NCI-H2171 (cell line): ENCODE measurements at places on chromosomes 6 and 20.

DNA sequence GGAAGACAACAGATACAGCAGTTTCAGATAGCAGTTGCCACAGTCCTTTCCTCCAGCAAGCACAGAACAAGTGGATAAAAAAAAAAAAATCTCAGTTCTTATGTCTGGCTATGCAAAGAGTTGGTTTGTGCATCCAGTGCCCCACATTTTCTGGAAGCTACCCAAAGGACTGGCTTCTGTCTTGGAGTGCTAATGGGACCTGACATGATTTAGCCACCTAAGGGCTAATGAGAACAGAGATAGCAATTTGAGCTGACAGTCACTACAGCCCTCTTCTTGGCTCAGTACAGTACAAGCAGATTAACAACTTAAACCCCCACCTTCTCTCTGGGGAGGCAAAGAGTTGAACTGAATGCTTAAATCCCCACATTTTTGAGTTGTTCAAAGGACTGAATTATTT, 976.8 kb downstream of the TBC1D32 start:
- DNase-seq: no peak

- no peak for DNase-seq
Observed at GRCh38 chr6:33957131-33957891, 153.5 kb upstream of the MLN start.

DNA sequence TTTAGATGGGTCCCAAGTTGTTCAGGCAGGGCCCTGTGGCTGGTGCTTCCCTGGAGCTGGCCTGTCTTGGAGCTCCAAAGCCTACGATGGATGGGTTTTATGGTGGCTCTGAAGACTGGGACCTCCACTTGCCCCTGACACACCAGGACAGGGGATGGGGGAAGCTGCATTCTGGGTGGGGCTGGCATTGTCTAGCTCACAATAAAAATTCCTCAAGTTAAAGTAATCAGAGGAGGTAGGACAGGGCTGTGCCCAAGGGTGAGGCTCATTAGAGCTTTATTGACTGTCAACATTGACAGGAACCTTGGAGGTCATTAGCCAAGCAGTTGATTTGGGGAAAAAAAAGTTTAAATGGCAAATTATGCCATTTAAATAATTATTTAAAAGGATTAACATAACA, 35.7 kb downstream of the TFAP2C start:
- no peak for DNase-seq

DNA sequence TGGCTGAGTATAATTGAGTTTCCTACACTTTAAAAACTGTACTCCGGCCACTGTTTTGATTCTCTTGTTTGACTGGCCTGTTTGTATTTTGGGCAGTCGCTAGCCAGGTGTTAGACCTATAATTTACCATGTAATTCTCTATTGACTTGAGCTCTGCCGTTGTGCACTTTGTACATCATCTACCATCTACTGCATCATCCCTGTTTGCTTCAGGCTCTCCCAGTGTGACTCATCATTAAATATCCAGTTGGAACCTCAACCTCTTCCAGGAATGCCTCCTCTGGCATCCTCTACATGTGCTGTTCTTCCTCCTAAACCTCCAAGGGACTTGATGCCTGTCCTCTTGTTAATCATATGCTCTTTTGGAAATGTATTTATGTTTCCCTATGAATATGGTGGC, 72.3 kb downstream of the FARS2 start:
- DNase-seq: no peak

GRCh38 chr20:44126445-44126844, 60.5 kb downstream of the JPH2 start:
- DNase-seq: no peak

DNA sequence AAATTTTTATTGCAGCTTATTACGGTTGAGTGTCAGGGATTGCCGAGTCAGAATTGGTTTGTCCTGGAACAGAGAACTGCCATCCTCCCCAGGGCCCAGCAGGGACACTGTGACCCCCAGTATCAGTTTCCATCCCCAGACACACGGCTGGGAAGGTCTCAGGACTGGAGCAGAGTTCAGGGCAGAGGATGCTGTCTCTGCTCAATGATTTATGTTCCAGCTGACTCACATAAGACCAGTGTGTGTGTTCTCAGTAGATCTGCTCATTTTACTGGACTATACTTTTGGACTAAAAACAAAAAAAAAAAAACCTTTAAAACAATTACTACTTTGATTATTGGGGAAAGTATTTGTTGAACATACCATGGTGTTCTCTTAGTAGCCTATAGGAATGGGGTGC, 44.2 kb downstream of the FNDC1 start:
- DNase-seq: no peak

DNA sequence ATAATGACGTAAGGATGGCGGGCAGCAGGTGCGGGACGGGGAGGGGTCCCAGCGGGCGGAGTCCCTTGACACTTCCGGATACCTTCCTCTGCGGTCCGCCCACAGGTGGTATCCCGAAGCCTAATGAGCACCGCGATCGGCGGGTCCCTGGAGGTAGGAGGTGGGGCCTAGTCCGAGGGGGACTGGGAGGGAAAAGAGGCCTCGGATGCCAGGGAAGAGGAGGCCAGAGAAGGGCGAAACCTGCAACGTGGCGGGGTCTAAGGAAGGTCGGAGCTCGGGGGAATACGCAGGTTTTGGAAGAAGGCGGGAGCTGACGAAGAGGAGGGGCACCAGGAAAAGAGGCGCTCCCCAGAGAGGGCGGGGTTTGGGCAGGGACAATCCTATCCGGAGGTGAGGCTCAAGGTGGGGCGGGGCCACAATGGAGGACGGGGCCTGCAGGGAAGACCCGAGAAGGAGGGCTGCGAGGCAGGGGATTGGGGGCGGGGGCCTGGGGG, 3.7 kb downstream of the PRSS16 start:
- peak; percentile 93 for DNase-seq

- no peak for DNase-seq
Observed at GRCh38 chr6:35275744-35276260, 16.3 kb downstream of the ZNF76 start.

DNA sequence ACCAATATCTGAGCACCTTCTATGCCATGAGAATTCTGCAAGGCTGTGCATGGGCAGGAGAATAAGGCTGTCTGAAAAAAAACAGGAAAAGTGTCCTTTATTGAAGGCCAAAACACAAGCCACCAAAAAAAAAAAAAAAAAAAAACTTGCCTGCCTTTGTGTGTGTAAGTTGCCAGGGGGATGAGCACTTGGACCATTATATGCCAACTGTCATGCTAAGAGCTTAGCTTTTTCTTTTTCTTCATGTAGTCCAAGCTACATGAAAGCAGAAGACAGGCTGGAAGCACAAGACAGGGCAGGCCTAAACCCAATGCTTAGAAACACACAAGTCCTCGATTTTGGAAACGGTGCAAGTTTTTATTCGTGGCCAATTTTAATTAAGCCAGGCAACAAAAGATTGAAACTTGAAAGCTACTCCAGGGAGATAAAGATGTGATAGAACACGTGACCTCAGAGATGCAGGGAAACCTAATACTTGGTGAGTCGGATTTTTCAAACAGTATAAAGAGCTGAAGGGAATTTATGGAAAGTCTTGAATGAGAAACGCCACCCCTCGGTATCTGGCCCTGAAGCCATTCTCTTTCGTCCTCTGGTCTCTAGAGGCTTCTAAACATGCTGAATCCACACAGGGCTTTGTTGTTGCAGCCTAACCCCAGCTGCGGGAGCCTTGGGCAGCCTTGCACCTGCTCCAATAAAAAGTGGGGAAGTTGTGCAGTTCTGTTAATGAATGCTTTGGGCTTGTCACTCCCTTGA, 8.6 kb downstream of the BMP7 start:
- no peak for DNase-seq

DNA sequence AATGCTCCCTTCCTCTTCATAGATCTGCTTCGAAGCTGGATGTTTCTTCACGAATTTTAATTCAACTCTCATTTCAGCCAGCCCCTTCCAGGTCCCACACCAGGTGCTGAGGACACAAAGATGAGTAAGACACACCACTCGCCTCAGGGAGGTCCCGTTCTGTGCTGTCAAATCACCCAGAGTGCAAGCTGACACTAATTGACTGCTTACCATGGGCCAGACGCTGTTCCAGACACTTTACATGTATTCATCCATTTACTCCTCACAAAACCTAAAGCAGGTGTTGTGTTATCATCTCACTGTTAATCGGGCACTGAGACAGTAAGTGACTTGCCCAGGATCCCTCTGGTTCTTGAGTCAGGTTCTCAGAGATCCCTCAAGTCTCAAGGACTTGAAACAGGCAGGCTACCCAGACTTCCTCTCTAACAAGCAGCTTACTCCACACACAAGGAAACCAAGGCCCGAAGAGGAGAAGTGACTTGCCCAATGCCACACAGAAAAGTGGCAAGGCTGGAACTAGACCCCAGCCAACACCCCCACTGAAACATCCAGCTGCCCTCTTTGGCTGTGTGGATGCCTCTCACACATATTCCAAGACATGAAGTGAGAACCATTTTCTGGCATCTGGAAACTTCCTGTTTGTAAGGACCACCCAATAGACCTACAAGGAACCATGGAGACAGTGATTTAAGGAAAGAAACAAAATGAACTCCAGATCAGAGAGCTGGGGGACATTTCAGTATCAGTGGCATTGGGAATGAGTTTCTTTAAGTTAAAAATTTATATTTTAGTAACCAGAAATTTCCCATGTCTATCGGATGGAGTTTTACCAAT, 174.5 kb downstream of the CDC5L start:
- DNase-seq: no peak

DNA sequence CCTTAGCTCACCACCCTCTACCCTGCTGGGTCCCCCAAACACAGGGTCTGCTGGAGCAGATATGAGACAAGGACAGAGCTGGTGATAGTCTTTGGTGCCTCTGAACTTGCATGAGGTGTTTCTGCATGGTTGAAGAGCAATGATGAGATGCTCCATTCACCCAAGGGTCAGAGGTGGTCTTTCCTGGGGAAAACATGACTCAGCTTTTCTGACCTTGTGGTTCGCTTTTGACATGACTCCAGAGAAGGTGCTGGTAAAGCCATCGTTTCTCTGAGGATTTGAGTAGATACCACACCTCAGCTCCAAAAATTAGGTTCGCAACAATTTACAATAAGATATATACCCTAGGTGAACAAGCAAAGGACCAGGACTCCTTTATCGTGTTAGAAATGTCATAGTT, 304.8 kb downstream of the DHX35 start:
- DNase-seq: no peak

DNA sequence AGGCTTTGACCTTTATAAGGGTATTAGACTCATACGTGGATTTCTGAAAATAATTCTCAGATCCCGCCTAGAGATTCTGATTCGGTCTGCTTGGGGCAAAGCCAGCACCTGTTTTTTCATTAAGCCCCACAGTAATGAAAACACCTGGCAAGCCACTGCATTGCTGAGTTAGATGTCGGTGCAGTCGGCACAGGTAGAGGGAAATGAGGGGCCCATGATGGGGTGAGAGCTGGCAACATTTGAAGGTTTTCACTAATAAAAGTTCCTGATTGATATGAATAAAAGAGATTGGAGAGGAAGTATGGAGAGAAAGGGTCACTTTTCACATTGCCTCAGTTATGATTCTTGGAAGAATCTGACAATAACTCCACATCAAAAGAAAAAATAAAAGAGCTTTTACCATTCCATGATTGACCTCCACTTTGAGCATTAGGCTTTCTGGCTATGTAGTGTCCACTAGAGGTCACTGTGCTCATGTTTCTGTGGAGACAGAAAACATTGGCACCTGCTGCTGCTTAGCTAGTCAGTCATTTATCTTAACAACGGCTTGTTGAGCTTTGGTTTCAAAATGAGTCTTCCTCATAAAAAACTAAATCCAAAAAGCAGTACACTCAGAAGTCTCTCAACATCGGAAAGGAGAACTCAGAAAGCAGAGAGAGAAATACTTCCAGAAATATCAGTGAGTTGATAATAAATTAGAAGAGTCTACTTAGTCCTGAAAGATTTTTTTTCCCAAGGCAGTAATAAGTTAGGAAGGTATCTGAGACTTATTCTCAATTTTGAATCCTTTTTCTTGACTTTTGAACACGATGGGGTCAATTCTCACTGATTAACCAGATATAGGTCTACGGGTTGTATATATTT, 53.3 kb upstream of the KLHL31 start:
- peak; percentile 62 for DNase-seq

DNA sequence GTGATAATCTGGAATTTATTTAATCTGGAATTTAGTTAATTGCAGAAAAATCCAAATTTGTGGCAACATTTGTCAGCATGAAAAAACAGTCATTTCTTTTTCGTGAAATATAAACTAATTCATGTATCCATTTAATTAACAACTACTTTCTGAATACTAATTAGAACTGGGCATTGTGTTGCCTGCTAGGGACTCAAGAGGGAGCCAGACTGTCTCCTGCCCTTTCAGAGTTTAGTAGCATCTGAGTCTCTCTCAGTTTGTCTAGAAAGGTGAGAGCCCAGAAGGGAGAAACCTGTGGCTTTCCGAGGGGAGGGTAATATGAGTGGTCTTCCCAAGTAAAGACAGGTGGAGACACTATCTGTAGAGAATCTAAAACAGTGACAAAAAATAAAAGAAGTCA, 210.9 kb upstream of the HDDC2 start:
- no peak for DNase-seq

DNA sequence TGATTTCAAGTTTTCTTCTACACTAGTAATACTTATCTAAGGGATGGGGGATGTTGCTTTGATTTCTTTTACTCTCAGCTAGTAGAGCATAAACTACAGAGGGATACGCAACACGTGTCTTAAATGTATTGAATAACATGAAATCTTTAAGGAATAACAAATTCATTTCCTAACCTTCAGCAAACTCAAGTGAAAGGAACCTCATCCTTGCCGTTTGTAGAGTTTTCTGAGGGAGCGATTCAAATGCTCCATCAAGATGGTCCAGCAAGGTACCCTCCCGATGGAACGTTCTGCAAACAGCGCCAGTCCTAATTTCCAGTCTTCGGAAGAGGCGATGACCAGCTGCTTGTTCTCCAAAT, 95.4 kb upstream of the RIN2 start:
- no peak for DNase-seq

DNA sequence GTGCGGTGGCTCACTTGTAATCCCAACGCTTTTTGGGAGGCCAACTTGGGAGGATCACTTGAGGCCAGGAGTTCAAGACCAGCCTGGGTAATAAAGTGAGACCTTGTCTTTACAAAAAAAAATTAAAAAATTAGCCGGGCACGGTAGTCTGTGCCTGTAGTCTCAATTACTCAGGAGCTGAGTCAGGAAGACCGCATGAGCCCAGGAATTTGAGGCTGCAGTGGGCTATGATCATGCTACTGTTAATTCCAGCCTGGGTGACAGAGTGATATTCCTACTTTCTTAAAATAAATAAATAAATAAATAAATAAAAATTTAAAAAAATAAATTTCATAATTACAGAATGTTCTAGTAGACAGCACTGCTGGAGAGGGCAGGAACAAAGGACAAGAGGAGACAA, 62.4 kb downstream of the DST start:
- no peak for DNase-seq

- no peak for DNase-seq
Observed at GRCh38 chr6:19857703-19858102, 20.5 kb downstream of the ID4 start.

GRCh38 chr6:22657352-22657980, 88.1 kb downstream of the HDGFL1 start:
- no peak for DNase-seq
